Right cardiac atrium (tissue), 5 donors: ENCODE measurements at places on chromosomes 16 and 17. TPM values are rescaled to one million over a fixed set of nuclear protein-coding genes. Genes with fewer than 3 reads are reported as not detected.

GRCh38 chr16:19170043-19170655, 2.1 kb downstream of the SYT17 start:
- no peak for DNase-seq

- no peak for DNase-seq
Observed at GRCh38 chr17:42886283-42887176, 14.1 kb upstream of the G6PC1 start.

GRCh38 chr16:13866073-13866472, 53.9 kb upstream of the ERCC4 start:
- peak; percentile 92 for DNase-seq

DNA sequence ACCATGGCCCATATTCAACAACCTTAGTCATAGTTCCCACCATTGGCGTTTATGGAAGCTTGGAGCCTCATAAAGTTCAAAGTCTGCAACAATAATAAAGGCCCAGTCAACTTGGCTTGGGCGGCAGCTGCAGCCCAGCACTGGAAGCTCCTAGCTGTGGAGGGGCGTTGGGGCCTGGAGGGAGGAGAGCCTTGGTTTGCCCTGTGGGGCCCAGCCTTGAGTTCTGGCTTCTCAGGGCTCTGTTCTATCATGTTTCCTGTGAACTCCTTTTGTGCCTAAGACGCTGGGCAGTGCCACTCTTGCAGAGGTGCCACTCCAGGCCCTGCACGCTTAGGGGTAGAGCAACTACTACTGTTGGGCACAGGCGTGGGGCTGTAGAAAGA, 927 bp upstream of the ENGASE start:
- DNase-seq = no peak

GRCh38 chr17:48455791-48456190, 25.8 kb upstream of the SKAP1 start:
- DNase-seq = no peak

EVI2A gene
- polyA plus RNA-seq = 2.2 TPM

LUC7L gene
- 32.1 TPM for polyA plus RNA-seq

DNAI2 gene
- not detected for polyA plus RNA-seq
